Natural killer cell treated with Interleukin-12 subunit alpha and Interleukin-12 subunit beta and Interleukin-15 and Interleukin-18, amount 100 ng/mL, for 72 hours (primary cell): ENCODE measurements at places on chromosomes 5 and 9. TPM values are rescaled to one million over a fixed set of nuclear protein-coding genes. Genes with fewer than 3 reads are reported as not detected.

STING1 gene
- total RNA-seq, result 156 TPM

SYNPO gene
- total RNA-seq, result 1.0 TPM

FOXD4L3 gene
- not detected for total RNA-seq

CFAP90 gene
- not detected for total RNA-seq

ORM2 gene
- total RNA-seq, result not detected

ARID3C gene
- 0.31 TPM for total RNA-seq

FBLL1 gene
- total RNA-seq, result 0.28 TPM

SLC45A2 gene
- 0.56 TPM for total RNA-seq

TAL2 gene
- total RNA-seq, result not detected

FBP2 gene
- not detected for total RNA-seq

ZNF879 gene
- 3.2 TPM for total RNA-seq

SOHLH1 gene
- total RNA-seq, result not detected

HNRNPK gene
- total RNA-seq, result 545 TPM

ACOT12 gene
- not detected for total RNA-seq

NDUFB6 gene
- 33.8 TPM for total RNA-seq

RFX3 gene
- total RNA-seq, result 17.2 TPM

OR1N2 gene
- not detected for total RNA-seq

SPATA31D4 gene
- total RNA-seq, result not detected

SIT1 gene
- 3.5 TPM for total RNA-seq

ADAMTS2 gene
- not detected for total RNA-seq

KCNT1 gene
- total RNA-seq, result not detected

PPP1R2B gene
- total RNA-seq, result 0.24 TPM

FGD3 gene
- 42.0 TPM for total RNA-seq

C5orf22 gene
- total RNA-seq, result 25.5 TPM

SLC28A3 gene
- 0.07 TPM for total RNA-seq

NR4A3 gene
- 2.4 TPM for total RNA-seq
